ENCODE measurements at places on chromosomes 1 and 21.

GRCh38 chr1:242016479-242016878, 17.6 kb upstream of the MAP1LC3C start:
- DNase-seq, result no peak

GRCh38 chr21:38148046-38148445, 108.7 kb upstream of the KCNJ15 start:
- DNase-seq, result no peak

GRCh38 chr1:191457889-191458288, 700.4 kb upstream of the RGS18 start:
- DNase-seq, result no peak

DNA sequence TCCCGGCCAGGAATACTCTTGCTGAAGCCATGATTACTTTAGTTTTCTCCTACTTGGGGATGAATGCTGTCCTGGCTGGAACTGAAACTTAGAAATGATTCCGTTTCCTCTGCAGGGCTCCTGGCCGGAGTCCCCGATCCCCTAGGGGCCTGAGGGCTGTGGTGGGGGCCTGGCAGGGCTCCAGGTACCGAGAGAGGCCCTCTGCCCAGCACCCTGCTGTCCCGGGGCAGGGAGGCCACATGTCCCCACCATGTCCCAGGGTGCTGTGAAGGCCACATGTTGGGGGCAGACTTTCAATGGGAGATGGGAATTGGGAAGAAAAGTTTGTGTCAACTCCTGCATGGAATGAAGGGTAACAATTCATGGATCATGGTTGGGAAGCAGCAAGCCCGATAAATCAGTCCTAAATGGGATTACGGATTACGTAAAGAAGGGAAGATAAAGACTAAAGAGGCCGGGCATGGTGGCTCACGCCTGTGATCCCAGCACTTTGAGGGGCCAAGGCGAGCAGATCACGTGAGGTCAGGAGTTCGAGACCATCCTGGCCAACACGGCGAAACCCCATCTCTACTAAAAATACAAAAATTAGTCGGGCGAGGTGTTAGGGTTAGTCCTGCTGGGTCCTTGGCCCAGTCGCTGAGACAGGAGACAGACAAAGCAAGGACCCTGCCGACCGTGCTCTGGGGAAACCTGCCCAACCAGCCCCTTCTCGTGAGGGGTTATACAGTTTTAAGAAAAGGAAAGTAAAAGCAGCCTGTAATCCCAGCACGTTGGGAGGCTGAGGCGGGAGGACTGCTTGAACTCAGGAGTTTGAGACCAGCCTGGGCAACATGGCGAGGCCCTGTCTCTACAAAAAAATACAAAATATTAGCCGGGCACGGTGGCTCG, 37.6 kb downstream of the MORN1 start:
- DNase-seq, result no peak

GRCh38 chr1:66300972-66301451, 232.9 kb upstream of the SGIP1 start:
- no peak for DNase-seq

DNA sequence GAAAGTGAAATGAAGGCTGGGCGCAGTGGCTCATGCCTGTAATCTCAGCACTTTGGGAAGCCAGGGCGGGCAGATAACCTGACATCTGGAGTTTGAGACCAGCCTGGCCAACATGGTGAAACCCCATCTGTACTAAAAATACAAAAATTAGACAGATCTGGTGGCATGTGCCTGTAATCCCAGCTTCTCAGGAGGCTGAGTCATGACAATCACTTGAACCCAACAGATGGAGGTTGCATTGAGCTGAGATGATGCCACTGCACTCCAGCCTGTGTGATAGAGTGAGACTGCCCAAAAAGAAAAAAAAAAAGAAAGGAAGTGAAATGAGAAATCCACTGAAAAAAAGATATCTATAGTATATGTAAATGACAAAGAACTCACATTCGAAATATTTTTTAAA, 439.9 kb downstream of the DISC1 start:
- DNase-seq, result no peak

GRCh38 chr1:229000187-229000586, 264.9 kb downstream of the RHOU start:
- no peak for DNase-seq

DNA sequence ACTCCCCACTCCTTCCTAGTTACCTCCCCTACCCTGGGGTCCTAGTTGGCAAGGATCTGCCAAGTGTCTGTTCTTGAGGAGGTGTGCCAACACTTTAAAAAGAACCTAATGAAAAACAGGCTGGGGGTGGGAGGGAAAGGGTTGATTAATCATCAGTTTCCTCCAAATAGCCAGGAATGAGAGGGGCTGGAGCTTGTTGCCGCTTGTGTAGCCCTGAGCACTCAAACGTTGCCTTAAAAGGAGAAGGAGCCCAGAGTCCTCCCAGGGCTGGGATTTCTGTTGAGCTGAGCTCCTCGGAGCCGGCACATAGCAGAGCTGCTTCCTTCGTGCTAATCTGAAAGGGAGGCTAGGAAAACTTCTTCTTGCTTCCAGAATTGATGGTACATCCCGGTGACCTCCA, 15.9 kb downstream of the SHISA4 start:
- DNase-seq, result no peak

DNA sequence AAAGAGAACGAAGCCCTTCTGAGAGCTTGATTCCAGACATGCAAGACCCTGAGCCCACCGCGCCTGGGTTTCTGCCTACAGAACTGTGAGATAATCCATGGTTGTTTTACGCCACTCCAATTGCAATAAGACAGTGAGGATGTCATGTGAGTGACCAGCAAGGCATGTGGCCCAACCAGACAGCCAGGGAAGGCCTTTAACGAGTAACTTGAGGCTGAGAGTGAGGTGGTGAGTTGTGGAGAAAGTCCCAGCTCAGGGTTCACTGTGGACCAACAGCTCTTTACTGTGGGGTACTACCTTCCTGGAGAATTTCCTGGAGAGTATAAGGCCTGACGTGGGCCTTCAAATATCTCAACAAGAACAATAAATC, 153.9 kb downstream of the ETS2 start:
- DNase-seq, result no peak

DNA sequence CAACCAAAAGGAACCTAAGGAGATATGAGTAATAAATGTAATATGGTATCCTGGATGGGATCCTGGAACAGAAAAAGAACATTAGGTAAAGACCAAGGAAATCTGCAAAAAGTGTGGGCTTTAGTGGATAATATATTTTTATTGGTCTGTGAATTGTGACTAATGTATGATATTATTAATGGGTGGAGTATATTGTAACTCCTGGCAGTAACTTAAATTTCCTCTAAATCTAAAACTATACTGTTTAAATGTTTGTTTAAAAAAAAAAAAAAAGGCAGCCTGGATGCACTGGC, 68.4 kb downstream of the LRRC8D start:
- no peak for DNase-seq

DNA sequence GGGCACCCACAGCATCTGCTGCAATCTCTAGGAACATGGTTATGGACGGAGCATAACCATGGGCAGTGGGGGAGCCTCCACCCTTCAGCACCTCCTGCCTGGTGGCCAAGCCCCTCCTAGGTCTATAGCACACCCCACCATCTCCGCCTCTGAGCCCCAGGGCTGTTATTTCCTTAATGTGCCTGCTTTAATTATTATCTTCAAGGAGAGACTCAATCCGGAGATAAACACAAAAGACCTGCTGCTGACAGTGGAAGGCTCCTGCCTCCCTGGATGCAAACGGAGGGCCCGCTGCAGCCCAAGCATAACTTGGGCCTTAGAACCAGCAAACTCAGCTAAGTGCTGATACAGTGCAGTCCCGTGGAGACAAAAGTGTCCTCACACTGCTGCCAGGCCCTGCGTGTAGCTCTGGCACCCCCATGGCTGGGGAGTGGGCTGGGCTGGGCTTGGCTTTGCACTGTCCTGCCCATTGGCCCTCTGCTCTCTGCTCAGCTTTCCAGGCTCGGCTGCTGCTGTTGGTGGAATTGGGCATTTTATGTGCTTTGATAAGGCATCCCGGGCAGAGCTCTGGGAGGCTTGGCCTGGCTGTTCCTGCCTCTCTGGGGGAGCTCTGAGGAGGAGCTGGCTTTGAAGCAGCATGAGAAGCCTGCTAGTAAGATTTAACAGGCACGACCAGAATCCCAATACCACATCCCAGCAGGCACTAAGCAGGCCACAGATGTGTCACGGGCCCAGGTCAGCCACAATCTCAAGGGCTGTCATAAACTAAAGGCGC, 620.2 kb downstream of the PTPRU start:
- DNase-seq, result no peak

GRCh38 chr1:93694819-93695218, 13.2 kb upstream of the BCAR3 start:
- DNase-seq, result no peak

GRCh38 chr21:40049031-40049930, 182.0 kb downstream of the PCP4 start:
- DNase-seq, result no peak

DNA sequence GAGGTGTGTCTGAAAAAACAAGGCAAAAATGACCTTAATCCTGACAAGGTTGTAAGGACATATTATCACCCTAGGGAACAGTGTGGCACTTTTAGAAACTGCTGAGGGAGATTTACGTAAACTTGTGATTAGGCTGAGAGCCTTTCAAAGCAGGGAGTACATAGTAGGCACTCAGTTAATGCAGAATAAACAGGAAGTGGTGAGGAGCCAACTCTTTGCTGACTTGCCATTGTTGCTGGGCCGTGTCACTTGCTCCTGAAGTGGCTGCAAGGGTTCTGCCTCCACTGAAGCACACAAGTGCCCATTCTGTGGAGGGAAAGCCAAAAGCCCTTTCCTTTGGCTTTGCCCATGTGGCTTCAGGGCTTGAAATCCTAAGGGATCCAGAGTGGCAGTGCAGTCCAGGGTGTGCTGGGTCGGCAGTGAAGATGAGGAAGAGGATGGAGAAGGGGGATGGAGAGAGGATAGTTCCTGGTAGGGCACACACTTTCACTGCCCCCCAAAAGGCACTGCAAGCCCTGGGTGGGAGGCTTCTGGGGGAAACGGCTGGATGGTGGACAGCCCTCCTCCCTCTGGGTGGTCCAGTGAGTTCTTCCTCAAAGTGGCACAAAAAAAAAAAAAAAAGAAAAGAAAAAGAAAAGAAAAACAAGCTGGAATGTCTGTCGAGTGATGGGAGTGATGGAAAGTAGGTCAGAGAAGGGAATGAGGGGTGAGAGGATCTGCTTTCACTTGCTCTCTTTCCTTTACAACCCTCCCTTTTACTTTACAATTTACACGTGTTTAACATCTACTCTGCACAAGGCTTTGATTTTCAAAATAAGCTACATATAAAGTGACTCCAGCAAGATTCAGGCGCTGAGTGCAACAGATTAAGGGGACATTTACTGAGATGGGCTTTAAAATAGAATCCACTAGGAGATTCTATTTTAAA, 13.7 kb upstream of the RHEX start:
- DNase-seq, result no peak
